ENCODE measurements at places on chromosomes 3 and 15.

DNA sequence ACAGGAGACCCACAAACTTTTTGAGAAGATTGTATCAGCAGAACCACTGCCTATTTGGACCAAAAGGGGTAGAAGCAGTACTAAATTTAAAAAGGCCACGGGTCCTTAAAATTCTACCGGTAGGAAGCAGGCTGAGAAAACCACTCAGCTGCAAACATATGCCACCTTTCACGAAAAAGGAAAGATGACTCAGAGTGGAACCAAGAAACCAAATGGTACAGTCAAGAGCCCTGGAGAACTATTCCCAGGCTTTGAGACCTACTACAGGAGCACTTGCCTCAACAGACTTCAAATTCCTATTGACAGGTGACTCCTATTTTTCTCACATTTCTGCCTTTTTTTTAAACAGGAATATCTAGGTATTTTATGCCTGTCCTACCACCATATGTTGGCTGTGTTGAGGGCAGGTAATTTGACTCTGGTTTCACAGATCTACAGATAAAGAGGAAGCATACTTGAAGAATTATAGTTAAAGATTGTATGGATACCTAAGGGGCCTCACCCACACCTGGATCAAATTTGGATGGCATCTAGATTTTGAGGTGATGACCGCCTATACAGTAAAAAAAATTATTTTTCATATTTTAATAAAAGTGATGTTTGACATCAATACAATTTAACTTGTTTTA, 10.1 kb downstream of the GOLIM4 start:
- DNase-seq: no peak

DNA sequence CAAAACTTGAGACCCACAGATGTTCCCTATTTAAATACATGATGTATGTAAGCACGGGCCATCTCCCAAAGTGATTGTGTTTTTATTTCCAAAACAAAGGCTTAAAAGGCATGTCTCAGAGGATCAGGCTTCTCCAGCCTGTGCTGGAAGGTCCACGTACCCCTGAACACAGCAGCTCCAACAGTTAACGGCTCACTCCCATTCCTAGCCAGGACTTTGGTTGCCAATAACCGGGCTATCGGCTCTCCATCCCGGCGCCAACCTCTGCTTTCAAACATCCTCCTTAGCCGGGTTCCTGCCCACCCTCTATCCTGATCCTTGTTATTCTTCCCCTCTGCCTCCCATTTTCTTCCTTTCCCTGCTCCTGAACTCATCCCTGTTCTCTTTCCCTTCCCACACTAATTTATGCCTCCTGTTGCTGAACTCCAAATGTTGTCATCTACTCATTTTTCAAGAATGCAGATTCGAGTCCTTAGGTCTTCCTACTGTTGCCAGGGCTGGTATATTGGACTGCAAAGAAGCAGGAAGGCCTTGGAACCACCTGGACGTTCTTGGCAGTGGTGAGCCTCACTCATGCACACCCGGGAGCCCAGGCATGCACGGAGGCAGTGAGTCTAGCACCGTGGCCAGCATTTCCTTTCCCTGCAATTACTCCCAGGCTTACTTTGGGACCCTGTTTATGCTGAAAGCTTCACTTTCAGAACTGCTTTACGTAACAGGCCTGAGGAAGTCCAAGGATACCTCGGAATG, 128.4 kb upstream of the RAD18 start:
- no peak for DNase-seq

DNA sequence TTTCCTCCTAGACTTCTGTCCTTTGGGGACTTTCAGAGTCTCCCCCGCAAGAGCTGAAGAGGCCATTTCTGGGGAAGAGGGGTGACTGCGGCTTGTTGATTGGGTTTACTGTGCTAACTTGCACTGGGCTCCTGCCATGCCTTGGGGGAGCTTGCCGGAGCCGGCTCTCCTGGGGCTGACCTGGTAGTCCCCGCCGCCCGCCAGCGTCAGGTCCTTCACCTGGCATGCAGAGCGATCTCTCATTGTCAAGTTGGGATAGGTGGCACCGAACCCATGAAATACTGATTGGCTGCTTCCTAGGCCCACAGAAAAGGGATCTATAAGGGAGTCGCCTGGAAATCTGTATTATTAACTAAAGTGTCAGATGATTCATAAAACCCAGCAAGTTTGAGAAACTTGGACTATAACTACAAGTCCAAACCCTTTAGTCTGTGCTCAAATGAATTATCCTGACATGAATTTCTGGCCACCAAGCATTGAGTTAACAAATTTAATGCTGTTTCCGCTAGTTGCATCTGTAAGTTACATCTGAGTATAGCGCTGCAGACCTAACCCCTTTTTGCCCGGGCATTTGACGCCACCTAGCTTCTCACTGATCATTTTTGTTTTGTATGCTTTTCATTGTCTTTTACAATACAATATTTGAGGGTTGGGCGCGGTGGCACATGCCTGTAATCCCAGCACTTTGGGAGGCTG, 607 bp upstream of the IMP3 start:
- peak; percentile 55 for DNase-seq

DNA sequence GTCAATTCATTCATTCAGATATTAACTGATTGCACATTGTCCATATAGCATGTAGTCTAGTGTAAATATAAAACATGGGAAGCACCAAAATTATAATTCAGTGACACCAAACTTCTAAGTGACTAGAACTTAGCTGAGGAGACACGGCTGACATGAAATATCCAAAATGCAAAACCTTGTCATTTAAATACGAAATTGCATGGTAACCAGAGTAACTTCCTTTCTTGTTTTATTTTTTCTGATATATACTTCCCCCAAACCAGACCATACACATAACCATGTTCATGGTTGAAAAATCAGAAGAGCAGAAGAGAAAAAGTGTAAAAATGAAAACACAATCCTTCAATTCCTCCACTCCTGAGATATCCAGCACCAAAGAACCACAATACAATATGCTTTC, 38.0 kb downstream of the CBLB start:
- no peak for DNase-seq

- no peak for DNase-seq
Observed at GRCh38 chr3:64321747-64322146, 96.5 kb upstream of the PRICKLE2 start.

DNA sequence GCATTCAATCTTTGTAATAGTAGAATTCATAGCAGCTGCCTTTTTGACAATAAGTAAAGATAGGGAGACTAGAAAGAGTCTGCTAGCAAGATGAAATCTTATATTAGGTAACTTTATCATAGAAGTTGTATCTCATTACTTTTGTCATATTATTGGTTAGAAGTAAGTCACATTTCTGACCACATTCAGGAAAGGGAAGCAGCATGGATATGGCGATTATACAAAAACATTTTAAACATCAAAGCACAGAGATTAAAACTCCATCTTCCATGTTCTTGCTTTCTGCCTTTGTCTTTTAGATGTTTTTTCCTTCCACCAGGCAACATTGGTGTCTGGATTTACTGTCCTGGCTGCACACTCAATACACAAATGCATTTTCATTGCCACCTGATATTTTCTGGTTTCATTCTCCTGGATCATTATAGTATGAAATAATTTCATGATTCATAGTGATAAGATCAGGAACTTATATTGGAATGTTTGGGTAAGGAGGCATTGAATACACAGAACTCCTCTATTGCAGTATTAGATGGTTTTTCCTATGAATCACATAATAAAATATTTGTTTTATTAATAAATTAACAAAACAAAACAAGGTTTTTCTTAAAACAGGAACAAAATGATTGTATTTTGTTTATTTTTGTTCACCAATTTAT, 1460.3 kb upstream of the CADM2 start:
- no peak for DNase-seq

DNA sequence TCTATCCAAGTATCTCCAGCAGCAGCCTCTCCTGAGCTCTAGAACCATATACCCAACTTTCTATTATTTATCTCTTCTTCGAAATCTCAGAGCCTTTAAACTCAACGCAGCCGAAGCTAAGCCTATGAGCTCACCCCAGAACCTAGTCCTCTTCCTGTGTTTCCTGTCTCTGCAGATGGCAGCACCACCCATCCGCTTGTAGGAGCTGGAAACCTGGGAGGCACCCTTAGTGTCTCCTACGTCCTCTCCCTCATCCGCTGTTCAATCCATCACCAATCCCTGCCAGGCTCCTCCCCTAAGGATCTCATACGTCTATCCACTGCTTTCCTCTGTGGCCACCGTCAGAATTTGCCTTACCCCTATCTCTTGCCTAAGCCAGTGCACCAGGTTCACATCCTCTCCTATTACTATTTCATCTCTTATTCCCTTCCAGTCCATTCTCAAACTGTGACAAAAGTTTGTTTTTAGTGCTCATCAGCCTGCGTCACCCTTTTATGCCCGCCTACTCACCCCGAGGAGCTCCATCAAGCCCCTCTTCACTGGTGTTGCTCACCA, 9.6 kb downstream of the VGLL4 start:
- DNase-seq: no peak

DNA sequence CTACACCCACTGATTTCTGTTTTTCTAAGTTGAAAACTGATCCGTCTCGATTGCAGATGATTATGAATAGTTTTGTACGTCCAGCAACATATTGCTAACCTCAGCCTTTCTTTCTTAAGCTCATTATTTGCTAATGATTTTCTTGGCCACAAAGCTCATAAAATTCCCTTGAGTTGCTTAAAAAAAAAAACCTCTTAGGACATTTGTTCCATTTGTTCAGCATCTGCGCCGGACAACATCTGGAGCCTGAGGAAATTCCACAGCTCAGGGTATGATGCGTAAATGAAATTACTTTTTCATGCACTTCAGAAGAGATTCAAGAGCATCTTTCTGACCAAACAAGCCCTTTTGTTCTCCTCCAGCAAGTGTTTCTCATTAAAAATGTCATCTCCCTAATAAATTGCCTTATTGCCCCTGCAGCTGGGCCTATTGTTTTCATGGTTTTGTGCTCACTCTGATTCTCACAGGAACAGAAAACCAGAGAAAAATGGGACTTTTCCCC, 249.1 kb upstream of the MCTP2 start:
- no peak for DNase-seq

- DNase-seq: peak; percentile 54
Observed at GRCh38 chr15:55221090-55222011, 24.6 kb upstream of the RSL24D1 start.

Measured in activated T-cell treated with anti-CD3 and anti-CD28 coated beads, Interleukin-2, amount 50 U/mL, for 24 hours (primary cell).